Activated CD8-positive, alpha-beta memory T cell treated with anti-CD3 and anti-CD28 coated beads for 48 hours (primary cell): ENCODE measurements at places on chromosomes 11 and 22.

- DNase-seq: no peak
These were observed 24.5 kb downstream of the B3GAT1 start for GRCh38 chr11:134387501-134387900.

DNA sequence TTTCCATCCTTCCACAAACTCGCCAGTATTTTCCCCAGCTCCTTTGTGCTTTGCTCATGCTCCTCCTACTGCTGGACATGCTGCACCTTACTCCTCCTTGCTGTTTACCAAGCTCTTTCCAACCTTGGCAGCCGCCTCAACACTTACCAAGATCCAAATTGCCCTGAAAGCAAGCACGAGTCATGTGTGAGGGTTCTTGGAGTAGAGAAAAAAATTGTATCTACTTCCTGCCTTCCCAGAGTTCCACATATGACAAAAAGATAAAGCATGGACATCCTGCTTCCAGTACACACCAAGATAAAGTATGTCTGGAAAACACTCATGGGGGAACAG, 767.5 kb downstream of the NTM start:
- no peak for DNase-seq

DNA sequence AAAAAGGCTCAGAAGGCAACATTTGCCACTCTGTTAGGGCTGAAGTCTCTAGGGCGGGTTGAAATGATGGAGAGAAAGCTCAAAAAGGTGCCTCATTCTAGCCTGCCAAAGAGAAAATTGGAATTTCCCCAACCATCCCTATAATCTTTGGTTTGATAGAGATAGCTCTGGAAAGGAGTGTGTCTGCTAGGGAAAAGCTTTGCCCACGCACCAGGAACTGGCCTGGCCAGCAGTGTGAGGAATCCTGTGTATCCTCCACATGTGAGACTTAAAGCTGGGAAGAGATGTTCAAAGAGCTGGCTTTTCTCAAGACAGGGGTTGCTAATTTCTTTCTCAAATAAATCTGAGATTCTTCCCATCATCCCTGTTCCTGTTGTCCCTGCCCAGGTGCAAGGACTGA, 193.7 kb downstream of the OPCML start:
- DNase-seq: no peak

- DNase-seq: no peak
These were observed 60.1 kb downstream of the ZNRF3 start for GRCh38 chr22:28943501-28943879.

DNA sequence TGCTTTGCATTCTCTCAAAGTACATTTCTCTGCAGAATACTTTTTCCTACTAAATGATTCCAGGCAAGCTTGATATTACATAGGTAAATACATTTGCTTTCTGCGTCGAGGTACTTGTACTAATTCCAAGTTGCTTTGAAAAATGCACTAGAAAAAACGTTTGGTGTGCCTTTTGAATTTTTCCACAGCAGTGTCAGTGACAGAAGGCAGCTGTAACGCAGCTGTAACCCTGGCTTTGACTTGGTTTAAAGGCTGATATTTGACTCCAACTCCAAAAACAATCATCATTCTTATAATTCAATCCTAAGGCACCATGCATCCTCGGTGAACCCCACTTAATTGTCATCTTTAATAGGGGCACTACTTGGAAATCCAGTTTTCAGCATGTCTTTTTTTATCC, 125.0 kb downstream of the MAML2 start:
- no peak for DNase-seq

DNA sequence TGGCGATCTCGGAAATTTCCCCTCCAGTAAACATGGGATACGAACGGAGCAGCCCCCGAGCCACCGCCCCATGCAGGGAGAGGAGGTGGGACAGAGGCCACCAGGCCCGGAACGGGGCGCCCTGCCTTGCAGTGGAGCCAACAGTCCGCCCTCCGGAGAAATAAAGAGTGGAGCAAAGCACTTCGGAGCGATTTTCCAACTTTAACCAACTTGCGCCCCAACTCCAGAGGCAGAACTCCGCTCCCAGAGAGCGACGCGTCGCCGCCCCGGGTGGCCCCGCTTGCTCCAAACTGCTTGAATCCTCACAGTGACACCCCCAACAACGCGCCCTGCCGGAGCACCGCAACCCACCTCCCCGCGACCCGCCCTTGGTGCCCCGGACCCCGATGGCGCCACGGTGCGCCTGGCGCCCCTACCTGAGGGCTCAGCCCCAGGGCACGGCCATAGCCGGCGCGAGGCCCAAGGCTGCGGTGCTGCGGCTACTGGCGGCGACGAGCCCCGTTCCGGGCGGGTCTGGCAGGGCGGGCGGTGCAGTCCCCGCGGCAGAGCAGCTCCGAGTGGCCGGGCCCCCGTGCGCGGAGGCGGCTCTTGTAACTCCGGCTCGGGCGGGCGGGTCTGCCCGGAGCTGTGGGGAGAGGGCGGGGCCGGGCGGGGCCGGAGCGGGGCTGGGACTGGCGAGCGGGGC, at the start of gene AHNAK:
AHNAK (minus strand) TSS at position 563 of the 685 bp plus-strand sequence. CDS start 10,708 bp downstream, outside the sequence.
- no peak for DNase-seq

DNA sequence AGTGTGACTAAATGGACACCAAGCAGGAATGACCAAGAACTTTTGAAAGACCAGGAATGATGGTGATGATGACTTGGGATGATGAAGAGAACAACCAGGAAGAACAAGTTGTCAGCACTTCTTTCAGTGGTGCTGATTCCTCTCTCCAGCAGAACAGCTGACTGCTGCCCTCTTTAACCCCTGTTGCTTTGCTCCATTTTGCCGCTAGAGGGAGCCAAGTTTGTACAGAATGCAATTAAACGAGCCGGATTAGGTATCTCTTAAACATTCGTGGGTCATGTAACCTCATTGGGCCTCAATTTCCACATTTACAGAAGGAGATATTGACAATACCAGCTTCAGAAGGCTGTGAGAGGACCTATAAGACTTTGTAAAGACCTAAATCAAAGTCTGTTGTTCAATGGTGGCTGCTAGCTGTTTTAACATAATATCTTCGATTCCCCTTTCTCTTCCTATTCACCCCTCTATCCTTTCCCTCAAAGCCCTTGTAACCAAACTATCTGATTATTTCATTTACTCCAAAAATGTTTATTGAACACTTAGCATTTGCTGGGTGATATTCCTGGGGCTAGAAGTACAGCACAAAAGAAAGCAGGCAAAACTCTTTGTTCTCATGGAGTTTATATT, 1.9 kb downstream of the OR4S1 start:
- peak; percentile 51 for DNase-seq
